NCI-H2081 treated with DMSO at 0.1 percent for 48 hours (cell line): ENCODE measurements at places on chromosomes 6 and 20.

GRCh38 chr6:69106511-69106910, 471.4 kb downstream of the ADGRB3 start:
- peak; percentile 48 for DNase-seq

DNA sequence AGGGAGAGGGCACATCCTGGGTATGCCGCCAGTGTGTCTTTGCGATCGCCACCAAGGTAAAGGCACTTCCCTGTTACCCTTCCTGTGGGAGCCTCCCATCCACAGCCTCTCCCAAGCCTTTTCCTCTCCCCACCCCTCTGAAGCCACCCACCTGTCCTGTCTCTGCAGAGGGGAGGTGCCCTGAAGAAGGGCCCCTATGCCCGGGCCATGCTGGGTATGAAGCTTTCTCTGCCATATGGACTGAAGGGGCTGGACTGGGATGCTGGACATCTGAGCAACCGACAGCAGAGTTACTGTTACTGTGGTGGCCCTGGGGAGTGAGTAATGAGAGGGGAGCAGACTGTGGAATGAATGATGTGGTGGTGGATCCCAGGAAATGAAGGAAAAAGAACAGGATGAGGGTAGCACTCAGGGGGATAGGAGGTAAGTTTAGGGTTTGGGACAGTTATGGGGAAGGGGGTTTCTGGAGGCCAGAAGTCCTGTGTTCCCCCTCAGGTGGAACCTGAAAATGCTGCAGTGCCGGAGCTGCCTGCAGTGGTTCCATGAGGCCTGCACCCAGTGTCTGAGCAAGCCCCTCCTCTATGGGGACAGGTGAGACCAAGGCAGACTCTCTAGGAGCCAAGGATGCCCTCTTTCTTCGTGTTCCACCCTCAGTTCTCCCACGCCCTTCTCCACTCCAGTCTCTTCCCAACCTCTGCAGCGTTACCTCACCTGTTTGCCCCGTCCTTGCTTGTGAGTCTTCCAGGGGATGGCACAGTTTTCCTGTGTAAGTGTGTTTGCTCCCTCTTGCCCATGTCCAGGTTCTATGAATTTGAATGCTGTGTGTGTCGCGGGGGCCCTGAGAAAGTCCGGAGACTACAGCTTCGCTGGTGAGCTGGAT, 2.7 kb downstream of the PHF1 start:
- no peak for DNase-seq

DNA sequence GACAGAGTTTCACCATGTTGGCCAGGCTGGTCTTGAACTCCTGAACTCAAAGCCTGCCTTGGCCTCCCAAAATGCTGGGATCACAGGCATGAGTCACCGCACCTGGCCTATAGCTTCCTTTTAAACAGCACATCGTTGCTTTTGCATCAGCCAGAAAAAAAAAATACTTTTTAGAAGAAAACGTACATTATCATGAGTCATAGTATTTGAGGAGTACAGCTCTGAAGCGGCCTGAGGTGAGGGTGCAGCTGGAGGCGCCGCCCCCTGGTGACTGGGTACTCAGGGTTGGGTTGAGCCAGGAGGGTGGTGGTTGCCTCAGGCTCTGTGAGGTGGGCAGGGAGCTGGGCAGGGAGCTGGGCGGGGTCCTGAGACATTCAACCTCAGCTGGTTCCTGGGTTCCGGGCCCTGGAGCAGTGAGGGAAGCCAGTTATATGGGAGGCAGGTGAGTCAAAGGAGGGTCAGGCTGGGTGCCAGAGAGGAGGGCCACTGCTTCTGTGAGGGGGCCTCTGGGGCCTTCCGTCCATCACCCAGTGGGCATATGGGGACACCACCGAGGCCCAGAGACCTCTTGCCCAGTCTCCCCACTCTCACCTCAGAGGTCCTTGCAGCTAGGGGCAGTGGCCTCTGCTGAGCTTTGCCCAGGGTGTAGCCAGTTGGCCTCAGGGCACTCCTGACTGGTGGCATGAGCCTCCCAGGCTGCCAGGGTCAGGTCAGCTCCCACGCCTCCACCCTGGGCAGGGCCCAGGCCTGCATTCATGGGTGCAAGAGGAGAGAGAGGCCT, 11.7 kb upstream of the ID1 start:
- DNase-seq: no peak

DNA sequence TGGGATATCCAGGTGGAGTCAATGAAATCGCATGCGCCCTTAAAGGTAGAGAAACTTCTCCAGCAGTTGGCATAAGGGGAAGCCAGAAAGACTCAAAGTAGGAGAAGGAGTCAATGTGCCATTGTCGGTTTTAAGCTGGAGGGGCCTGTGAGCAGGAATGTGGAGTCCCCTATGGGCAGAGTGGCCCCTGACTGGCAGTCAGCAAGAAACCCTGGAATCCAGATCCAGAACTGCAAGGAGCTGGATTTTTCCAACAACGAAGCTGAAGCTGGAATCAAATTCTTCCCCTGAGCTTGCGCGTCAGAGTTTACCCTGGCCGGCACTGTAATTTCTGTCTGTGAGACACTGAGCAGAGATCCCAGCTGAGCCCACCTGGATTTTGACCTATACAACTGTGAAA, 315.0 kb downstream of the DHX35 start:
- DNase-seq: no peak

GRCh38 chr20:24587384-24588046, 118.1 kb downstream of the SYNDIG1 start:
- DNase-seq: no peak

GRCh38 chr6:105560611-105561066, 157.8 kb upstream of the PREP start:
- DNase-seq: no peak

- DNase-seq: no peak
Measured at GRCh38 chr6:31919624-31920303, 7.8 kb upstream of the C2 start.

GRCh38 chr20:37354210-37355195, 8.6 kb downstream of the SRC start:
- DNase-seq: no peak

DNA sequence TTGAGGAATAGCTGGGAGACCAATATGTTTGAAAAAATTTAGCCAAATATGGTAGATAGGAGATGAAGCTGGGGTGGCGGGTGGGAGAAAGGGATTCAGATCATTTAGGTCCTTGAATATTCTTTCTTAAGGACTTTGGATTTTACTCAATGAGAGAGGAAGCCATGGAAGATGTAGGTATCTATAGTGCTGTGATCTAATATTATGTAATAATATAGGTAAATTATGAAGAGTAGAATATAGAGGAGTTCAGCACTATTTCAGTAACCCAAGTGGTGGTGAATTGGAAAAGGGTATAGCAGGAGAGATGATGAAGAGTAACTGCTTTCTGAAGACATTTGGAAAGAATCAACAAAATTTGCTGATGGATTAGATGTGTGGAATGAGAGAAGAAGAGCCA, 417.6 kb downstream of the UTRN start:
- no peak for DNase-seq

DNA sequence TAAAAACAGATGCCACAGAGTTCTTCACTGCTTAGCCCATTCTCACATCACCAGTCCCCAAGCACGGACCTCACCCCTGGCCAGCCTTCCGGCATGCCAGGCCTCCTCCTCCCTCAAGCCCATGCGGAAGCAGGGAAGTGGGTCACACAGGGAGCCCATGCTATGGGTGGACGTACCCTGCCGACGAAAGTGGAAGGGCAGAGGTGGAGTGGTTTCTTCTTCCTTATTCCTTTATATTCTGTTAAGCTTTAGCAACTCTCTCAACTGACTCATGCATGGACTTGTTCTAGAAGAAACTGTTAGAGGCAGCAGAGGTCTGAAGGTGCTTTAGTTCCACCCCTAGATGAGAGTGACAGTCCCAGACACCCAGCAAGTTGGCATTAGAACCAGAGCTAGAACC, 118.6 kb downstream of the LY86 start:
- no peak for DNase-seq

DNA sequence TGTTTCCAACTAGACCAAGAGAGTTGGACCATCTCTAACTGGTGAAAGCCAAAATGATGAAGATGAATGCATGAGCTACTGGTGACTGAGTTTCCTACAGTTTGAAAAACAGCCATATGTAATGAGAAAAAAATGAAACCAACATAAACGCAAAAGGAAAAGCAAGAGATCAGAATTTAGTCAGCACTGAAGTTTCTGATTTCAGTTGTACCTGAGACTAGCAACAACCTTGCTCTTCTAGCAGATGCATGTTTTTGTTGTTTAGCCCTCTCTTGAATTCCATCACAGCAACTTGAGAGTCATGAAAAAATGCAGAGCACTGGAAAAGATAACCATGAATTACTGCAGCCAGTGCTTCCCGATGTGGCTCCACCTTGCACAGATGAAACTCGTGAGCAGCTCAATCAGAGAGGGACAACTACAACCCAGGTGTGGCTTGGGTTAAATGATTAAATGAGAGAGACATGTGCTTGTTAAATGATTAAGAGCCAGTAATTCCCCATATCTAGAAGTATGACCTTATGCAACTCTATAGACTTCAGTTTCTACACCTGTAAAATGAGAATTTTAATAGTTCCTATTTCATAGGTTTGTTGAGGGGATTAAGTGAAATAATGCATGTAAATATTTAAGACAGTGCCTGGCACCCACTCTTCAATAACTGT, 104.8 kb downstream of the ELOVL4 start:
- no peak for DNase-seq

DNA sequence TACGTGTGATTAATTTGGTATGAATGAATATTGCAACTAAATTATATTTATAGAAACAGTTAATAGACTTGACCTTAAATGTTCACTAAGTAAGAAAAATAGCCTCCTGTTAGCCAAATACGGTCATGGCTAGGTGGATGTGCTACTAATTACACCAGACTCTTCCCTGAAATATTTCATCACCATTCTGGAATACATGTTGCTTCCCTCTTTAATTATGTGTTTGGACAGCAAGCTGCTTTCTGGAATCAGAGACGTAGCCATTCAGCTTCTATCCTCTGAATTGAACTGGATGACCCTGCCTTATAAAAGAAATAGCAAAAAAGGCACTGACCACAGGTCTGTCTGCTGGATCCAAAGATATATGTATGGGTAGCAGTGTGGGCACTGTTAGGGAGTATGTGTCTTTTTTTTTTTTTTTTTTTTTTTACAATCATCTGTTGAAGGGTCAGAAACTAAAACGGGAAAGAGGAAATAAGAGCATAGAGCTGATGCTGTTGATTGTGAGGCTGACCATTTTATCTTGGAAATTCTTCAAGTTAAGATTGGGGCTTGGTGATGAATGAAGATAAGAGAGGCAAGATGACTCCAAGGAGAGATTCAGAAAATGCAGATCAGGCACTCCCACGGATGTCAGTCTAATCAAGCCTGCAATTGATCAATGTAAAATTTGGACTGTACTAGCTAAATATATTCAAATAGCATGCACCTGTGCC, 283.2 kb upstream of the HSF2 start:
- no peak for DNase-seq

- no peak for DNase-seq
Measured at GRCh38 chr6:130176378-130176777, 46.4 kb downstream of the SAMD3 start.

GRCh38 chr6:111573131-111573883, 32.4 kb downstream of the TRAF3IP2 start:
- no peak for DNase-seq

GRCh38 chr6:123055256-123055655, 59.2 kb downstream of the CLVS2 start:
- DNase-seq: no peak

DNA sequence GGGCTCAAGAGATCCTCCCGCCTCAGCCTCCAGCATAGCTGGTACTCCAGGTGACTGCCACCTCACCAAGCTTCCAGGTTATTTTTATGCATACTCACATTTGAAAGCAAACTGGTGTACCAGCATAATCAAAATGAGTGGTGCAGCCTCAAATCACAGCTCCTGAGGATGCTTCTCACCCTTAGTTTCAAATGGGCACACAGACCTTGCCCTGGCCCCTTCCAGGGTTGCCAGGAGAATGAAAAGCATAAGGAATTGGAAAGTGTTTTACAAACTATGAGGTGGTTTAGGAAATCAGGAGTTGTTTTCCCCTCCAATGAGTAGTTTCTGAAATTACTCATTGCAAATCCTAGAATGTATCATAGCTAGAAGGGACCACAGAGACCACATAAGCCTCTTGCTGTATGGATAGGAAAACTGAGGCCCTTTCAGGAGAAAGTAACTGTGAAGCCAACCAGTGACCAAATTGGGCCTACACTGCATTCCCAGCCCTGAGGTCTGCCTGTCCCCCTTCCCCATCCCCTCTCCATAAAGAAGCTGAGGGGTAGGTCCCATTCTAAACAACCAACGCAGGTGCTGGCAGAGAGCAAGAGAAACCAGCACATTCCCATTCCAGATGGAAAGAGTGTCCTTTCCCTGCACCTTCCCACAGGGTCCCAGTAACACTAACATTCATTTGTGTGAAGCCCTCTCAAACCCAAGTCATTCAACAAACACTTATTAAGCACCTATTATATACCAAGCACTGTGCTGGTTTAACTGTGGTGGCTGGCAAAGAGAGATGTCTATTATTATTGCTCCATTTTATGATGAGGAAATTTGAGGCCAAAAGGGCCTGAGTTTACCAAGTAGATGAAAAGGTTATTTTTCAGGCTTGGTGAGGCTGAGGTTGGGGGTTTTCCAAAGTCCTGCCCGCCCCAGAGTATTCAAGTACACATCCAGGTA, 2.1 kb upstream of the E2F1 start:
- DNase-seq: no peak

DNA sequence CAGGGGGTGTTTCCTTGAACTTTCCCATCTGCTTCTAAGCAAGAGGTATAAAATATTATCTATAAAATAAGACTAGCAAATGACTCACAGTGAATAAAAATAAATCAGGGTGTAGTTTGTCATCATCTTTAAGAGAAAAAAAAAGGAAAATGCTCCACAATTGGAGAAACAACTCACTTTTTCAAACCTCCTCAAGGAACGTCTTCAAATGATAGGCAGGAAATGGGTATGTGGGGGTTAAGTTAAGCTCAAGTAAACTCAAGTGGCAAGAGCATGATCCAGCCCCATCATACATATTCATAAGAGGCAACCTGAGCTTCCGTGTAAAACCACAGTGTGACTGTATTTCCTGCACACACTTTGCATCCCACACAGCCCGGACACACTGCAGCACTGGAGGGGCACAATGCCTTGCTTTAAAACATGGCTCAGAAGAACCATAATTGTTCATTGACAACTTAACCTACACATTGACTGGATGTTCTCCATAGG, 58.5 kb upstream of the CEP85L start:
- no peak for DNase-seq

GRCh38 chr20:46169245-46170171, 51.4 kb downstream of the CD40 start:
- DNase-seq: no peak
